Colonic mucosa (tissue), 4 donors: ENCODE measurements at places on chromosomes 5 and 9. TPM values are rescaled to one million over a fixed set of nuclear protein-coding genes. Genes with fewer than 3 reads are reported as not detected.

DNA sequence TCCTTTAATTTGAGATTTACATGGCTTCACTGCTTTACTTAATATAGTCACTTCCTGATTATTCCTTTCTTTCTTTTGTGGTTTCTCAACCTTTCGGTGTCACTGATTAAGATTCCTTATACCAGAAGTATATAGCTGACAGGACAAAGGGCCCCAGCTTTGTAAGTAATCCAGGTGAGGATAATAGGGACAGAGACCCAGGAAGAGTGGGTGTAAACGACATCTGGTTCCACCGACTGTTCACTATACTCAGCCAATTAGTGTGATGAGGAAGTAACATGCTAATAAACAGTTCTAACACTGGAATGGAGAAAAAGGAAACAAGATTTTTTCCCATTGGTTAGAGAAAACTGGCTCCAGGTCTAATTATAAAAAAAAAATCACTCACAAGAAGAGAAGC, 286.3 kb upstream of the EFNA5 start:
- no peak for DNase-seq

DNA sequence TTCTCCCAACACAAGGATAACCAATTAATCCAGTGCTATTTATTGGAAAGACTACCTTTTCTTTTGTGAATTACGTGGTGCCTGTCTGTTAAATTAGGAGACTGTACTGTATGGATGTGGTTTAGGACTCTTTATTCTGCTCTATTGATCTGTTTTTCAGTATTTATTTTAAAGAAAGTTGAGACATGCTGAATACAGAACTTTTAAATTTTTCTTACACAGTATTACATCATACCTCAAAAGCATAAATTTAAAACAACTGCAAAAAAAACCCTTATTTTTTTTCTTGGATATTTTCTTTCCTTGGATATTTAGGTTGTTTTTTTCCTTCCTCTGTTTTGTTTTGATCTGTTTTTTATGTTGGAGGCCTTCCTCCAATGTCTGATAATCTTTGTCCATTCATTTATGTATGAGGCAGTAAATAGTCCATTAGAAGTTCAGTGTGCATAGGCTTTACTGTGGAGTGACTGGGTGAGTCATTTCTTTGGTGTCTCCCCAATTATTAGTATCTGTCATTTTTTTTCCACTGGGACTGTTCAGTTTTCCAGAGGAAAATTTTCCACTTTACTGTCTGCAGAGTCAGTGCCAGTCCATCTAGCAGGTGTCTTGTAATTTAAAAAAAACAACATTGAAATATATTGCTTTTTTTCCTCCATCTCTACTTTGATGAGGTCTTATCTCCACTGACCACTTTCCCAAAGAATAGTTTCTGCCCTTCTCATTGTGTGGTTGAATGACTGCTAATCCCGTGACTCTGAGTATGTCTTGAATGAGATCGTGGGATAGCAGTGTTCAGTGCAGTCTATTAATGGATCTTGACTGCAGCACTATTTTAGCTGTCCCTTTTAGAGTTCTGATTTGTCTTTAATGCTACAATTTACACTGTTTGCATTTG, 15.2 kb downstream of the CYSTM1 start:
- DNase-seq: no peak

- DNase-seq: peak; percentile 11
Measured at GRCh38 chr5:172525307-172525995, 71.1 kb upstream of the SH3PXD2B start.

DNA sequence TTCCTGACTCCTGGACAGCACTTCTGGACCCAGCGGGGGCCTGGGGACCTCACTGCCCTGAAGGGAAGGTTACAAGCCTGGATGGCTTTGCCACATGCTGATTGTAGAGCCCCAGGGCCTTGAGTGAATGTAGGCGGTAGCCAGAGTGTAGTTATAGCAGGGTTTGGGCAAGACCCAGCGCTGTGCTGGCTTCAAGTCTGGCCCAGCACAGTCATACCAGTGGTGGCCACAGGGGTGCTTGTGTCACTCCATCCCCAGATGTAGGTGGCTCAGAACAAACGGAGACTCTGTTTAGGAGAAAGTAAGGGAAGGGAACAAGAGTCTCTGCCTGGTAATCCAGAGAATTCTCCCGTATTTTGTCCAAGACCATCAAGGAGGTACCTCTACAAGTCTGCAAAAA, 84.6 kb downstream of the STARD4 start:
- no peak for DNase-seq

- no peak for DNase-seq
Measured at GRCh38 chr5:1409381-1410110, 35.7 kb downstream of the SLC6A3 start.

Gene BASP1
- 4.2 TPM for total RNA-seq

GRCh38 chr5:633501-633955, 21.4 kb downstream of the CEP72 start:
- DNase-seq: peak; percentile 9

GRCh38 chr9:135229701-135230385, 142.4 kb downstream of the OLFM1 start:
- DNase-seq: no peak

GRCh38 chr9:84404095-84404686, 63.6 kb upstream of the SLC28A3 start:
- DNase-seq: no peak

DNA sequence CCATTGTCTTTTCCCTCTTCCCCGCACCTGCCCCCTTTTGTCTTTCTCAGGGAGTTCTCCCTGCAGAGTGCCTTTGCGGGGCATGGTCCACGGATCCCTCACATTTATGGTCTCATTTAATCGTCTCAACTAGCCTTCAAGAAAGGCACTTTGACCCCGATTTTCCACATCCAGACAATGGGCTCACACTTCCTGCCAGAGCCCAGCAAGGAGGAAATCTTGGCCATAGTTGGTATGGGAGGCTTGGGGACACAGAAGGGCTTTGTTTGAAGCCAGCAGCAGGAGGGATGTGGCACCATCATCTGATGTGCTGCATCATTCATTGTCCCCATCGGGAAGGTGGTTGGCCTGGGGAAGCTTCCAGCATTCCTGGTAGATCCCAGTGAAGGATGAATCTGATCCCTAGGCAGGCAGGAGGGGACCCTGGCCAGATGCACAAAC, 24.9 kb downstream of the GSN start:
- DNase-seq: no peak

Gene KCNV2
- not detected for total RNA-seq

Gene SLC34A1
- not detected for total RNA-seq
